Breast epithelium (tissue), 4 donors: ENCODE measurements at places on chromosomes 2 and 18.

- DNase-seq, result no peak
- no peak overlapping the region for H3K27ac ChIP-seq
- H3K36me3 ChIP-seq, result no peaks in the 10 kb centered on the region
- no peaks in the 10 kb centered on the region for H3K4me1 ChIP-seq
Measured at GRCh38 chr2:110716959-110717645, 15.3 kb upstream of the ACOXL start.

DNA sequence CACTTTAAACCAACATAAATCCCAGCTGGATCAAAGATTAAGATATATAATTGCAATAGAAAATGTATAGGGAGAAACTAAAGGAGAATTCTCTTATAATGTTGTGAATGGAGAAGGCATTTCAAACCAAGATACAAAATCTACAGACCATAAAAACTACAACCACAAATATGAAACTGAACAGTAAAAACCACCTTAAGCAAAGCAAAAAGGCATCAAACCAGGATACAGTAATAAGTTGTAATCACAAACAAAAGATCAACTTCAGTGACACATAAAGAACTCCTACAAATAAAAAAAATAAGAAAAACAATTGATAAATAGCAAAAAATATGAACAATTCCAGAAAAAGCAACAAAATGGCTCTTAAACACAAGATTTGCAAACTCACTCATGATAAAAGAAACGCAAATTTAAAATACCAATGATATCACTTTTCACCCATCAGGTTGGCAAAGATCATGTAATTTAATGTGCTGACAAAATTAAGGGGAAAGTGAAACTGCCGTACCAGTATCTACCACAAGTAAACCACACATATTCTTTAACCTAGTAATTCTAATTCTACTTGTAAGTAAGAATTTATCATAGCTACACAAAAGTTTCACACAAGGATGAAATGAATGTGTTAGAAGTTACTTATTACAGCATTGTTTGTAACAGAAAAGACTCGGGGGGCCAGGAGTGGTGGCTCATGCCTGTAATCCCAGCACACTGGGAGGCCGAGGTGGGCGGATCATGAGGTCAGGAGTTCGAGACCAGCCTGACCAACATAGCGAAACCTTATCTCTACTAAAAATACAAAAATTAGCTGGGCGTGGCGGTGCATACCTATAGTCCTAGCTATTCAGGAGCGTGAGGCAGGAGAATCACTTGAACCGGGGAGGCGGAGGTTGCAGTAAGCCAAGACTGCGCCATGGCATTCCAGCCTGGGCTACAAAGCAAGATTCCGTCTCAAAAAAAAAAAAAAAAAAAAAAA is 101.9 kb downstream of the USP34 start:
- H3K4me3 ChIP-seq, result no peak overlapping the region
- DNase-seq, result no peak
- H3K36me3 ChIP-seq, result no peaks in the 10 kb centered on the region
- H3K27ac ChIP-seq, result no peak overlapping the region

GRCh38 chr2:119264781-119265692 is 41.4 kb downstream of the STEAP3 start:
- H3K4me1 ChIP-seq, result no peaks in the 10 kb centered on the region
- H3K27me3 ChIP-seq, result no peaks in the 10 kb centered on the region
- no peak overlapping the region for H3K27ac ChIP-seq
- no peak overlapping the region for H3K4me3 ChIP-seq
- H3K36me3 ChIP-seq, result no peaks in the 10 kb centered on the region

- no peaks in the 10 kb centered on the region for H3K4me1 ChIP-seq
- no peaks in the 10 kb centered on the region for H3K27me3 ChIP-seq
- H3K27ac ChIP-seq, result no peak overlapping the region
- DNase-seq, result no peak
Measured at GRCh38 chr2:101175991-101176390, 24.8 kb upstream of the TBC1D8 start.

DNA sequence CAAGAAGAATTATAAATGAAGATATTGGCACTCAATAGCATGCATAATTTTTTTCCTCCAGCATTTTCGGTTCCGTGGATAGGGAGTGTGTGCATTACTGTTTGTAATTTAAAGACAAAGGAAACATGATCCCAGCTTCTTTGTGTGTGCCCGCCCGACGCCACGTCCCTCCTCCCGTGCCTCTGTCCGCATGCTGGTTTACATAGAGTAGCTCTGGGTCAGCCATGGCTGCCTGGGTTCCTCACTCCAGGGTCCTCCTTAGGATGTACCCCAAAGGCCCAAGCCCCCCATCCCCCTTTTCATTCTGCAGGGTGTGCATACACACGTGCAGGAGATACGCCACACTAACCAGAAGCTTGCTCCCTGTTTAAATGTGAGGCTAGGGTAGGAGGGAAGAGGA is 214.7 kb downstream of the KLHL29 start:
- no peak for DNase-seq
- H3K4me1 ChIP-seq, result peaks cover 10% of the 10 kb centered on the region
- H3K36me3 ChIP-seq, result no peaks in the 10 kb centered on the region
- no peaks in the 10 kb centered on the region for H3K27me3 ChIP-seq
- H3K27ac ChIP-seq, result no peak overlapping the region

DNA sequence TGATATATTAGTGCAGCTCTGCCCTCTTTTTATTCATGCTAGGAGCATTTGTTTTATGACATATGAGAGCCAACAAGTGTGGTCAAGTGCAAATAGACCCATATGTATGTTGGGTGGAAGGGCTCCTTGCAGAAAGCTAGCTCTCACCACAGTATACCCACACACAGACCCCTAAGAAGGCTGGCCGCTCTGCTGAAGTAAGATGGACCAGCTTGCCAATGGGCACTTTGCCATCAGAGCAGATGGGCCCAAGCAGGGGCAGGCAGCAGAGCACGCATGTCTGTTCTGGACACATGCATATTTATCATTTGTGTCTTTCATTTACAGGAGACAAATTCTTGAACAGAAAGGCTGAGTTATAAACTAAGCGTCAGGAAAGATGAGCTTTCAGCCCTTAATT is 187.5 kb upstream of the DTNA start:
- DNase-seq, result no peak
- H3K27me3 ChIP-seq, result no peaks in the 10 kb centered on the region
- H3K36me3 ChIP-seq, result no peaks in the 10 kb centered on the region
- H3K27ac ChIP-seq, result no peak overlapping the region
- no peaks in the 10 kb centered on the region for H3K4me1 ChIP-seq
- no peak overlapping the region for H3K4me3 ChIP-seq

GRCh38 chr2:134244587-134244986 is 9.3 kb upstream of the MGAT5 start:
- no peak overlapping the region for H3K27ac ChIP-seq
- no peaks in the 10 kb centered on the region for H3K27me3 ChIP-seq
- no peaks in the 10 kb centered on the region for H3K4me1 ChIP-seq
- no peak overlapping the region for H3K4me3 ChIP-seq
- no peaks in the 10 kb centered on the region for H3K36me3 ChIP-seq

DNA sequence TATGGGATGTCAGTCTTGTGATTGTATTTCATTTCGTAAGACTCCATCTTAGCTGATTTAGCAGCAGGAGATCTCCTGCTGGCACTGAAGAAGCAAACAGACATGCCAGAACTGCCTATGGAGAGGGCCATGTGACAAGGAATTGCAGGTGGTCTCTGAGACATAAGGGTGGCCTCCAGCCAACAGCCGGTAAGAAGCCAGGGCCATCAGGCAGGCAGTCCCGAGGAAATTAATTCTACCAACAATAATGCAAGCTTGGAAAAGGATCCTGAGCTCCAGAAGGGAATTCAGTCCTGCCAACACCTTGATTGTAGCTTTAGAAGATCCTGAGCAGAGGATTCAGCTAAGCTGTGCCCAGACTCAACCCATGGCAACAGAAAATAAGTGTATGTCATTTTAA is 87.1 kb upstream of the DNAJC10 start:
- no peak overlapping the region for H3K27ac ChIP-seq
- H3K4me1 ChIP-seq, result no peaks in the 10 kb centered on the region
- no peak overlapping the region for H3K4me3 ChIP-seq
- no peaks in the 10 kb centered on the region for H3K36me3 ChIP-seq
- no peak for DNase-seq
- no peaks in the 10 kb centered on the region for H3K27me3 ChIP-seq

GRCh38 chr2:109381327-109381820 is 232.4 kb downstream of the SEPTIN10 start:
- H3K36me3 ChIP-seq, result no peaks in the 10 kb centered on the region
- DNase-seq, result no peak
- H3K27ac ChIP-seq, result no peak overlapping the region
- H3K4me1 ChIP-seq, result no peaks in the 10 kb centered on the region
- H3K27me3 ChIP-seq, result no peaks in the 10 kb centered on the region

- DNase-seq, result no peak
- H3K4me1 ChIP-seq, result no peaks in the 10 kb centered on the region
- no peaks in the 10 kb centered on the region for H3K27me3 ChIP-seq
- H3K27ac ChIP-seq, result no peak overlapping the region
- H3K4me3 ChIP-seq, result no peak overlapping the region
- no peaks in the 10 kb centered on the region for H3K36me3 ChIP-seq
Measured at GRCh38 chr2:100546469-100546868, 16.3 kb upstream of the PDCL3 start.
